Astrocyte (in vitro differentiated cells and primary cell): ENCODE measurements at places on chromosomes 1 and 21. TPM values are rescaled to one million over a fixed set of nuclear protein-coding genes. Genes with fewer than 3 reads are reported as not detected.

- DNase-seq, result no peak
Measured at GRCh38 chr1:52140633-52141512, 1.0 kb upstream of the ZFYVE9 start.

C1orf167 gene
- not detected in 2 replicates for total RNA-seq

- no peak for DNase-seq
Measured at GRCh38 chr1:232005300-232005699, 378.7 kb downstream of the DISC1 start.

ERICH3 gene
- not detected in 2 replicates for total RNA-seq

FTCD gene
- 1.9 and 2.0 TPM in 2 replicates for total RNA-seq

C1orf116 gene
- 0.14 and 0.86 TPM in 2 replicates for total RNA-seq

DNA sequence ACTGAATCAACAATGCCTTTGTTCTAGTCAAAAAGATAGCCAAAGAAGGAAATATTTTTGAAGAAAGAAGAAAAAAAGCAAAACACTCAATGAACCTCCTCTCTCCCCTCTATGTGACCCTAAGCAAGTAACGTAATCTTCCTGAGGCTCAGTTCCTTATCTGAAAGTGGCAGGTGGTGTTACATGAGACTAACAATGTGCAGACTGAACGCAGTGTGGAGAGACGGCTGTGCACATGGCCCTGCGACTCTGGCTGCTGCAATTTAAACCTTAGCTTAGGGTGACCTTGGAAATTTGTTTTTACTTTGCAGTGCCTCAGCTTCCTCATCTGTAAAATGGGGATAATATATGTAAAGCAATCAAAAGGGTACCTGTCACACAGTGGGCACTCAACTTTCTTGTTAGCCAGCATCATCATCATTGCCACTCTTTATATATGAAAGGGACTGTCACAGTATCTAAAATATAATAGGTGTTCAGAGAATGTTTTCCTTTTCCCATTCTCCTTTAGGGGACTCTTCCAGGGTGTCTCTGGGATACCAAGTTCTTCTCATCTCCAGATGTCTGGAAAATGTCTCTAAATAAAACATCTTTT is 100.1 kb upstream of the JUN start:
- peak; percentile 26 for DNase-seq

DNA sequence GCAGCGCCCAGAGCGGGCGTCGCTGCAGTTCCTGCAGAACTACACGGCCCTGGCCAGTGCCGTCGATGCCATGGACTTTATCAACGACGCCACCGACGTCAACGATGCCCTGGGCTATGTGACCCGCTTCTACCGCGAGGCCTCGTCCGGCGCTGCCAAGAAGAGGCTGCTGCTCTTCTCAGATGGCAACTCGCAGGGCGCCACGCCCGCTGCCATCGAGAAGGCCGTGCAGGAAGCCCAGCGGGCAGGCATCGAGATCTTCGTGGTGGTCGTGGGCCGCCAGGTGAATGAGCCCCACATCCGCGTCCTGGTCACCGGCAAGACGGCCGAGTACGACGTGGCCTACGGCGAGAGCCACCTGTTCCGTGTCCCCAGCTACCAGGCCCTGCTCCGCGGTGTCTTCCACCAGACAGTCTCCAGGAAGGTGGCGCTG is 22.0 kb downstream of the COL6A1 start:
- DNase-seq, result no peak

DNA sequence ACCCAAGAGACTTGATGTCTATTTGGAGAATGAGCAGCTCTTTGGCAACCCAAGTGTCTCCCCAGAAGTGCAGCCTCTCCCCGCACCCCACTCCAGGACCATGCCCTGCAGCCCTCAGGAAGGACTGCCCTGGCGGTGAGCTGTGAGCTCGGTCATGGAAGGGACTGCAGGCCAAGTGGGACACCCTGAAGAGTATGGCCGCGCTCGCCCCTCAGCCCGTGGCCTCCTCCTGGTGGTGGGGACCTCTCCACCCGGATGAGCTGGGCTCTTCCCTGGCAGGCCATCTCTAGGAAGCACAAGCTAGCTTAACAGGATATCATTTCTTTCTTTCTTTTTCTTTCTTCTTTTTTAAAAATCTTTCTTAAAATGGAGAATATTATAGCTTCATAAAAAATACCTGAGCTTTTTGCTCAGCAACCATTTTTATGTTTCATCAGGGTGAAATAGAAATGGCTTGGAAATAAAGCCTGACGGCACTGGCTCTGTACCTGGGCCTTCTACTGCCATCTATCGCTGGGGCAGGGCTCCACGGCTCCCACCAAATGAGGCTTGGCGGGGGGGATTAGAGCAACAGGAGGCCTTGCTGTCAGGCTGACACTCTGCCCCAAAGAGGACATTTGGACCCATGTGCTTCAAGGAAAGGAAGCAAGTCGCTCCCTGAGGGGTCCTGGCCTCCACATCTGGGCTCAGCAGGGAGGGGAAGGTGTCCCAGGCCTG is 296.2 kb upstream of the VAMP3 start:
- no peak for DNase-seq

DNA sequence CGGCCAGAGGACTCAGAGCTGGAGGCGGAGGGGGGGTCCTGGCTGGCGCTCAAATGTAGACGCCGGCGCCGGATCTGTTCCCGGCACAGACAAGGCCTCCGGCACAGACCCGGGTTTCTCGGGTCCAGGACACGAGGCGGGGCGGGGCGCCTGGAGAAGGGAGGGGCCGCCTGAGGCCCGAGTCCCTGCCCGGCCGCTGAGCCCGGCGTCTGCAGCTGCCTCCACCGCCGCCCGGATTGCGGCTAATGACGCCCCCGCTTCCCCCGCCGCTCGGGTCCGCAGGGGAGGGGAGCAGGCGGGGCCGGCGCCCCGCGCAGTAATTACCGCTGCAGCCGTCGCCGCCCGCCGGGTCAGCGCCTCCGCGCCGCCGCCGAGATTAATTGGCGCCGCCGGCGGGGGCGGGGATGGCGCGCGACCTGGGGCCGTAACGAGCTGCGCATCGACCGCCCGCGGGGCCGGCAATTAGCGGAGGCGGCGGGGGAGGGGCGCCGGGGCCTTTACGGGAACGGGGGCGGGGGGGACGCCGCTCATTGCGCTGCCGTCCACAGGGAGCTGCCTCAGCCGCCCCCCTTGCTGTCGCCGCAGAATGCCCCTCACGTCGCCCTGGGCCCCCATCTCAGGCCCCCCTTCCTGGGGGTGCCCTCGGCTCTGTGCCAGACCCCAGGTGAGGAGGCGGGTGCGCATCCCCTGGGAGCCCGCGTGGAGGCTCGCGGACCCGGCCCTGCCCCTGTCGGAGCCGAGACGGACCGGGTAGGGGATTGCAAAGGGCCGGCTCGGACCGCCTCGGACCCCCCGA is 17.3 kb downstream of the NOC2L start:
- DNase-seq, result peak; percentile 77

C8B gene
- not detected in 2 replicates for total RNA-seq

LCE1B gene
- total RNA-seq, result not detected in 2 replicates

THEMIS2 gene
- total RNA-seq, result 0.79 and 1.3 TPM in 2 replicates

ELAPOR1 gene
- 1.2 and 1.7 TPM in 2 replicates for total RNA-seq

OR2G6 gene
- not detected in 2 replicates for total RNA-seq

- DNase-seq, result peak; percentile 92
Measured at GRCh38 chr1:62386351-62387121, 50.3 kb upstream of the USP1 start.

GRCh38 chr1:165933446-165934170 is 106.2 kb downstream of the UCK2 start:
- no peak for DNase-seq

DNA sequence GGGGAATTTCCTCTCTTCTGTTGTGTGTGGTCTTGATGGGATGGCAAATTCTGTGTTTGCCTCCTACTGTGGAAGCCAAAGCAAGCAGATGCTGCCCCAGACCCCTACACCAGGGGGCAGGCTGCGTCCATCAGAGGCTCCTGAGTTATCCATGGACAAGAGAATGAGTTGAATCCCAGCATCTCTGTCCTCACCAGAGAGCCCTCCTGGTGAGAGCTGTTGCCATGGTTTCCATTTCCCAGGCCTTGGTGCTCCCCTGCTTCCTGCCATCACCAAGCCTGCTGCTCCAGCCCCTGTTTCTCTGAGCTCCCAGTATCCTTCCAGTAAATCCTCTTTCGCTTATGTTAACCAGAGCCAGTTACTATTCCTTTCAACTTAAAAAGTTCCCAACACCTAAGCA is 20.4 kb upstream of the GNG12 start:
- peak; percentile 82 for DNase-seq

MAP10 gene
- 2.1 and 2.5 TPM in 2 replicates for total RNA-seq

- DNase-seq, result no peak
Measured at GRCh38 chr1:46171871-46172270, 3.0 kb upstream of the TSPAN1 start.

TMEM54 gene
- total RNA-seq, result 8.0 and 9.3 TPM in 2 replicates

- DNase-seq, result no peak
Measured at GRCh38 chr21:46412521-46413364, 45.9 kb upstream of the DIP2A start.

GRCh38 chr1:43049481-43049880 is 90.8 kb upstream of the SLC2A1 start:
- no peak for DNase-seq

RBBP4 gene
- 171 and 186 TPM in 2 replicates for total RNA-seq

- no peak for DNase-seq
Measured at GRCh38 chr1:228309326-228310067, 97.1 kb downstream of the TRIM11 start.

DNA sequence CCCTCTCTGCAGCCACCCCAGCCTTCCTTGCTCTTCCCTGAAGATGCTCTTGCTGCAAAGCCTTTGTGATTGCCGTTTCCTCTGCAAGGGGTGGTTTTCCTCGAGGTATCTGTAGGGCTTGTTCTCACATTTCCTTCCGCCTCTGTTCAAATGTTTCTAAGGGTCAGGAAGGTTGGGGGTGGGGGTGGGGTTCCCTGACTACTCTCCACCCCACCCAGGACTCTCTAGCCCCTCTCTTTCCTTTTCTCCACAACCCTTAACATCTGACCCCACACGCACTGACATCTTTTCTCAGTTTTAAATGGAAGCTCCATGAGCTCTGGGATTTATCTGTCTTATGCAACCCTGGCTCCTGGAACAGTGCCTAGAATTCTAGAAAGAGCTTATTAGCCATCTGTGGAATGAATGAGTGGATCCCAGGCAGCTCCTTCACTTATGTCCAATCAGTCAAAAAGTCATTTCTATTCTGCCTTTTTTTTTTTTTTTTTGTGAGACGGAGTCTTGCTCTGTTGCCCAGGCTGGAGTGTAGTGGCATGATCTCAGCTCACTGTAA is 27.3 kb upstream of the ZNF362 start:
- peak; percentile 81 for DNase-seq
